A673 (cell line): ENCODE measurements at places on chromosomes 6 and 20.

DNA sequence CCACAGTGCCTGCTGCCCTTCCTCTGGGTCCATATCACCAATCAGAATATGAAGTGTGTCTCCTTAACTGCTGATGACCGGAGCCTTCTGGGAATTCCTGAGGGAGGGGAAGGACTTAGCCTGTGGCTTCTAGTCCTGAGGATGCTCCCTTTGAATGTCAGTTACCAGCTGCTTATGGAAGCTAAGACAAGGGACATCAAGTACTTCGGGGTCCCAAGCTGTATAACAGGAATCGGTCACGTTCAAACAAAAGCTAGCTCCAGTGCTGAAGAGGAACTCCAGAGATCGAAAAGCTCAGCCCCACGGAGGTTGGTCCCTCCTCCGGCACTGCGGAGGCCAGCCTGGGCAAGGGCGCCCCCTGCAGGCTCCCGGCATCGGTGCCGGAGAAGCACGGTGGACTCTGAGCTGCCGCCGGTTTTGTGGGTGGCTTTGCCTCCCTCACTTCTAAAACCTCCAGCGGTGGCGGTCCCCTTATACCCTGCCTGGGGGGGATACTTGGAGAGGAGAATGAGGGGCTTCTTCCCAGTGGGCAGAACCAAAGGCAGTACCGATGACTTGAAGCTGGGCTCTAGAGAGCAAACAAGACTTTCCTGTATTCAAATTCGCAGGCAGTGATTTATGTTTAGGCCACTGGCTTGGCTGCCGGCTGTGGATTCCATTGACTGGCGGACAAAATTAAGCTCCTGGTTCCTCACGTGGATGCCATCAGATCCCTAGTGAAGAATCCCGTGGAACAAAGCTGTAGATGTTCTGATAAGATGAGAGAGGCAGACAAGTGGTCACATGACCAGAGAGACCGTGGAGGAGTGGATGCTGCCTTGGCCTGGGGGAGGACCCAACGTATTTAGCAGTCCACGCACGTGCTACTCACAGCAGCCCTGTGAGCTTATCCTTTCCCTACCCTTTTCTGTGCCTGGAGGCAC is 16.2 kb upstream of the UBR2 start:
- DNase-seq = peak; percentile 88

DNA sequence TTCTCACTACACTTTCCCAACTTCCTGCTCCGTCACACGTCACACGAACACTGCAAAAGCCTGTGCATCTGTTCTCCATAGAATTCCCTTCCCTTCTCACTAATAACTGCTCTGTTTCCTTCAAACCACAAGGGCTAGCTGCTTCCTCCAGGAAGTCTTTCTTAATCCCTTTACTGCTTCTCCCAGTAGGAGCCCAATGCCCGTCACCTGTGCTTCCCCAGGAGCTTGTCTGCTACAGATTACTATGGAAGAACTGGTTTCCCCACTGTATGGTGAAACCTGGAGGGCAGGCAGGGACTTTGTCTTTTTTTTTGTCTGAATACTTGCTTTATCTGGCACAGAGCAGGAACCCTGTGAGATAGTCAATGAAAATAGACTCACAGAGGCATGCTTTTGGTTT is 444.7 kb upstream of the MAP3K7 start:
- peak; percentile 12 for DNase-seq

DNA sequence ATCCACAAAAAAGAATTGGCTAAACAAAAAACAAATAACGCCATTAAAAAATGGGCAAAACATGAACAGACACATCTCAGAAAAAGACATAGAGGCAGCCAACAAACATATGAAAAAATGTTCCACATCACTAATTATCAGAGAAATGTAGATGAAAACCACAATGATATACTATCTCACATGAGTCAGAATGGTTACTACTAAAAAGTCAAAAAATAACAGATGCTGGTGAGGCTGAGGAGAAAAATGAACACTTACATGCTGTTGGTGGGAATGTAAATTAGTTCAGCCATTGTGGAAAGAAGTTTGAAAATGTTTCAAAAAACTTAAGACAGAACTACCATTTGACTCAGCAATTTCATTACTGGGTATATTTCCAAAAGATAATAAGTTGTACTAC is 430.1 kb upstream of the JAG1 start:
- no peak for DNase-seq

DNA sequence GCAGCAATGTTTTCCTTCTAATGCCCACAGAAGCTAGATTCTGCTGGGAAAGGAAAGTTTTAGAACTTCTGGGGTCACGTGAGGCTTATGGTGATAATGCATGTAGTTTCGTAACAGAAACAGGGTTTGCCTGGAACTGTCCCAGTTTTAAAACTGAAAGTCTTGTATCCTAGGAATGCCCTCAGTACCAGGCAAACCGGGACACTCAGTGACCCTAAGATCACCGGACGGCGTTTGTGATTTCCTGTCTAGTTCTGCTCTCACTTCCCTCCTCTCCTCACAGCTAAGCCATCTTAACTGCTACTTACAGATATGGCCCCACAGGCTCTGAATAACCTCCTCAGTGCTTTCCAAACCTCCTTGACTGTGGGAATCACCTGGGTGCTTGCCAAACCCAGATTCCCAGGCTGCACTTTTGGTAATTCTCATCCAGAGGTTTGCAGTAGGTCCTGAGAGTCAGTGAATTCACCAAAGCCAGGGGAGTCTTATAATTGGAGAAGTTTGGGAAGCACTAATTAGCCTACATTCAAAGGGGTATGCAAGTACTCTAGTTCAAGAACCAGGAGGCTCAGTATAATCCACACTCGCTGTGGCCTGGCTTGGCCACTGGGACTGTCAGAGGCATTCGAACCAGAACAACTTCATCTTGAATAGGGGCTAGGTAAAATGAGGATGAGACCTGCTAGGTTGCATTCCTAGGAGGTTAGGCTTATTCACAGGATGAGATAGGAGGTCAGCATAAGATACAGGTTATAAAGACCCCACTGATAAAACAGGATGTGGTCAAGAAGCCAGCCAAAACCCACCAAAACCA is 231.6 kb upstream of the MYLIP start:
- no peak for DNase-seq

GRCh38 chr6:47109281-47109680 is 67.1 kb upstream of the ADGRF1 start:
- no peak for DNase-seq

- peak; percentile 27 for DNase-seq
Observed at GRCh38 chr6:106254636-106255035, 70.9 kb downstream of the ATG5 start.

GRCh38 chr6:2643130-2643529 is 107.6 kb downstream of the MYLK4 start:
- DNase-seq = no peak

DNA sequence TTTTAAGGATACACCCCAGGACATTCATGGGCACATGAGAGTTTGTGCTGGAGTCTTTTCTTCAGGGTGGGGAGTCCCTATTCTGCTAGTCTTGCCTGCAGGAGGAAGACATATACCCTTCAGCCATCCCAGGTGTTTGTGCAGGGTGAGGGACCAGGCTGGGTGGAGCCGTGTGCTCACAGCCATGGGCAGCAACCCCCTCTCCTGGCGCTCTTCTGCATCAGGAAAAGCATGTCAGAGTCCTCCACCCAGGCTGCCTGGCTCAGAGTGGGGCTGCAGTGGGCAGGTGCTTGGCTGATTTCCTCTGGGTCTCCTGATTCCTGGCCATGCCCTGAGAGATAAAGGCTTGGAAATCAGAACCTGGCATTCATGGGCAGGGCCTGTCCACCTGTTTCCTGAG is 22.7 kb upstream of the MLN start:
- no peak for DNase-seq

GRCh38 chr6:159068904-159069578 is 24.2 kb upstream of the TAGAP start:
- DNase-seq = no peak

DNA sequence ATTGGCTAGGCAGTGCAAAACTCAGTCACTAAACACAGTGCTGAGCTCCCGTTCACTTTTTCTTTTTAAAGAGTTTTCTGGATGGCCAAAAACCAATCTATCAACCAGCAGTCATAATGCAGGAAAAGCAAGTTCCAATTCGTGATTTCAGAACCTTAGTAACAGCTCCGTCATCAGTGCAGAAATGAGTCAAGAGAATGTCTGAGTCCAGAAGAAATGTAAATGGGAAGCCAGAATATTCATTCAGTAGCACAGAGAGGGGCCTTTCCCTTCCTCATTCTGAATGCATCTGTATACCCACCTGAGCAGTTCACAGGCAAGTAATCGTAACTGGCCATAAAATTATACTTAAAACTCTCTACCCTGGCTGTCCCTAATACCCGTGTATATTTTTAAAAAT is 20.4 kb downstream of the HUS1B start:
- DNase-seq = no peak

DNA sequence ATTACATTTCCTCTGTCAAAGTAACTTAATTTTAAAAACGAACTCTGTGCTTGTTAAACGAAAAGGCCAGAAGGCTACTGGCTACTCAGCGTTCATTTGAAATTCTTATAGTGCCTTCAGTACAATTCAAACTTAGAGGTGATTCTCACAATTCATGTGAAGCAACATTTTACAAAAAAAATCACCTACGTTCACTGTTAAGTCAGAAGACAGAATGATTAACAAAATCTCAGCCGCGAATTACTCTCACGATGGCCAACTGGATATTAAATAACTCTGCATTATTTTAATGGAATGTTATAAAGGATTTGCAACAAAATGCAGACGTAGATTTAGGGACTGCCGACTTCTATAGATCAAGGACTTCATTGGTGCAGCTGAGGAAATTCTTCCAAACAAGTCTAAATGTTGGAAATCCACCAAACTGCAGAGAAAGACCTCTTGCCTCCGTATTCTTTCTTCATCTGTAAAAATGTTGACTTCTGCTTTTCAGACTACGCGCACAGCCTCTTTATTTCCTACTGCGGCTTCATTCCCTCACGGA is 1.6 kb upstream of the QKI start:
- no peak for DNase-seq

- no peak for DNase-seq
Observed at GRCh38 chr6:39211183-39211582, 18.1 kb downstream of the KCNK5 start.

DNA sequence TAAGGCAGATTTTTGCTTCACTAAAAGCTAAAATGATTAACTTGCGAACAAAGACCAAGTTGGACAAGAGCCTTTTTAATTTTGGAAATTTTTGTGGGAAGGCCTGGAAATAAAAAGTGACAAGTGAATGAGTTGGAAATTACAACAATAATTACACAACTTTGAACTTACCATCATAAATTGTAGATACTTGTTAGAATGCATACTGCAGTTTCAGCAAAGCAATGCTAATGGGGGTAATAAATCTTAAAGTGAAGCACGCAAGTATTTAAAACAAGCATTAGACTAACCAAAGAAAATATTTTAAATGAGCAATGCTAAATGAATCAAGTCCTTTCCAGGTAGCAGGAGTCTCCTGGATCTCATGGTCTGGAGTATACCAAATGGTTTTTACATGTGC is 83.2 kb upstream of the EYA4 start:
- DNase-seq = no peak

GRCh38 chr6:157579467-157580031 is 198.6 kb downstream of the ZDHHC14 start:
- no peak for DNase-seq
